ENCODE measurements at places on chromosomes 13 and 19.

- no peak for DNase-seq
Observed at GRCh38 chr13:113049521-113049941, 56.1 kb upstream of the F7 start.

DNA sequence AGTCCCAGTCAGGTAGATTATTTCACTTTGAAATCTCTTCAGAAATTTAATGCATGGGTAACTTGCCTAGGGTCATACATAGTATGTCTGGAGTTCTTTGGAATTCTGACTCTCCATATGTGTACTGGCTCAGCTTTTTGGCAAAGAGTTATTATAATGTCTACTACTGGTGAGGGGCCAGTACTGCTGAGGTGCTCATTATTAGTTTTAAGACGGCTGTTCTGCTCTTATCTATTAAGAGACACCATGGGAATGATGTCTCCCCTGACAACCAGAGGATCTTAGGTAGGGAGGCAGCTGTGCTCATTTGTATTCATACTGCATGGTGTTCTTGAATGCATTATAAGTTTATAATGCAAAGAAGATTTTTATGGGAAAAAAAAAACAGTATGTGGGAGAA, 184.1 kb downstream of the RGCC start:
- no peak for DNase-seq

DNA sequence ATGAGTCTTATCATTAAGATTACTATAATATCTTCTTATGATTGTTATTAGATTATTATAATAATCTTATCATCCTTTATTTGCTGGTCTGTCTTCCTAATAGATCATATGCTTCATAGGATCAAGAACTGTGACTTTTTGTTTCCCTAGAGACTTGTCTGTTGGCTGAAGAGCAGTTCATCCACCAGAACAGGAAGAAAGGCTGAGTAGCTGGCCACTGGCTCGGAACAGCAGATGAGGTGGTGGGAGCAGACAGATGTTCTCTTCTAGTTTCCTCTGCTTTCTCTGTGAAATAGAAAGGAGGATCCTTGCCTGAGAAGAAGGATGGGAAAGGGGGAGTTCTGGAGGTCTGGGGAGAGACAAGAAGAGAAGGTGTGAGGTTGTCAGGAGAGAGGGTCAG, 120.0 kb downstream of the CCNA1 start:
- no peak for DNase-seq

GRCh38 chr19:38155453-38155852, 68.6 kb downstream of the DPF1 start:
- DNase-seq = no peak
